ENCODE measurements at places on chromosomes 4 and X.

GRCh38 chr4:5804656-5805055 lies 88.2 kb downstream of the CRMP1 start:
- no peak for DNase-seq

DNA sequence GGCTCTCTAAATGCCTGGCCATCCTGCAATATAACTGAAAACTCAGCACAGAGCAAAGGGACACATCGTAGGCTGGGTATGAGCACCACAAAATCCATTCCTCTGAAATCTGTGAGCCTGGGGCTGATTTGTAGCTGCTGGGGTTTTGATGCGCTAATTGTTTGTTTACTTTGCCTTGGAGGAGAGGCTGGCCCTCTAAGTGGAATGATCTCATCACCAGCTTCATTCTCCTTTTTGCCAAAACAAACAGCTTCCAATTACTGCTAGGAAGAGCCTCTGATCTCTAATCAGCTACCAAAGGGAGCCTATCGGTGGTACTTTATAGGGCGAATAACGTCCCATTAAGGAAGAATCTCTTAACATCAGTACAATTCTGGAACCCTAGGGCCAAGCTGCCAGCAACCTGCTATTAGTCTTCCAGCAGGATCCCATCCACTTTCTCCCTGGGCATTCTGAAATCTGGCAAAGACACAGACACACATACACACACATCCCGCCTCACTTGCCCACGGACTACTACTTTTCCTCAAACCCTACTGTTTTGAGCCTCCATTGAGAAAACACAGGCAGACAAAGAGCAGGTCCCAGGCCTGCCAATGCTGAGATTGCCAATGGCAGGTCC lies 5.8 kb downstream of the ANOS1 start:
- DNase-seq = no peak

- no peak for DNase-seq
These were observed 105.9 kb upstream of the SCOC start for GRCh38 chr4:140267576-140267975.

DNA sequence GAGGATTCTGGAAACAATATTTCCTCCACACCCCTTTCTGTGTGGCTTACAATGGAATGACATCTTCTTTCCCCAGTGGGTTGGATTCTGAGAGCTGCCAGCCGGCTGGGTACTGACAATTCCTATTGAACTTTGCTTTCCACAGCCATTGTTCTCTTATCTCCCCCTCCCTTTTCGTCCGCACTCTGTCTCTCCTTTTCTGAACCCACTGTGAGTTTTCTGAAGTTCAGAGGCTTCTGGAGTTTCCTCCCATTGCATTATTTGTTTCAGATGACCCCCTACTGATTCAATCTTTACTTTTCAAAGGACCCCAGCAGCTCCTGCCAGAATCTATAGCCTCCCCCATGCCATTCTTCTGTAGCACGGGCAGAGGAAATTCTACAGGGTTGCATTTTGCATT lies 10.4 kb downstream of the SMPX start:
- DNase-seq = no peak
